ENCODE measurements at places on chromosomes 16 and 17.

- DNase-seq, result no peak
These were observed 6.6 kb upstream of the SHCBP1 start for GRCh38 chr16:46627746-46628145.

DNA sequence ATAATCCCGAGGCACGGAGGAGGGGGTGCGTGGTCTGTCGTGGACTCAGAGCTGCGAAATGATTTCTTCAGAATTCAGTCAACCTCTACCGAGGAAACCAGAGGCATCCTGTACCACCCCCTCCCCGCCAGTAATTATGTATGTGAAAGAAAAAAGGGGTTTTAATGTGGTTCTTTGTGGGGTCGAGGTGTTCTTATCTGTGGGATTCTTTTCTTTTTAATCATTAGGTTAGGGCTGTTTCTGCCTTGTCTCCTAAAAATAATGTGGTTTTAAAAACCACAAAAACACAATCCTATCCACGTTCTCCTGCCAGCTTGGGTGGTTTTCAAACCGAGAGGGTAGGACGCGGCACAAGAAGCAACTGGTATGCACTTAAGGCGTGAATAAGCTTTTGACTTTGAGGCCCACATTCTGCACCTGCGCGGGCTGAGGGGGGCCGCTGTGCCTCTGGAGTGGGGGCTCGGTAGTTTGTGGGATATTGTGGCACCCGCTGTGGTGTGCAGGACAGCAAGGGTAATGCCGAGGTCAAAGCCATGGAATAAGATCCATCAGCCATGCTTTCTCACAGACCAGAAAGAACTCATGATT is 1.0 kb downstream of the SLC47A1 start:
- DNase-seq, result no peak

DNA sequence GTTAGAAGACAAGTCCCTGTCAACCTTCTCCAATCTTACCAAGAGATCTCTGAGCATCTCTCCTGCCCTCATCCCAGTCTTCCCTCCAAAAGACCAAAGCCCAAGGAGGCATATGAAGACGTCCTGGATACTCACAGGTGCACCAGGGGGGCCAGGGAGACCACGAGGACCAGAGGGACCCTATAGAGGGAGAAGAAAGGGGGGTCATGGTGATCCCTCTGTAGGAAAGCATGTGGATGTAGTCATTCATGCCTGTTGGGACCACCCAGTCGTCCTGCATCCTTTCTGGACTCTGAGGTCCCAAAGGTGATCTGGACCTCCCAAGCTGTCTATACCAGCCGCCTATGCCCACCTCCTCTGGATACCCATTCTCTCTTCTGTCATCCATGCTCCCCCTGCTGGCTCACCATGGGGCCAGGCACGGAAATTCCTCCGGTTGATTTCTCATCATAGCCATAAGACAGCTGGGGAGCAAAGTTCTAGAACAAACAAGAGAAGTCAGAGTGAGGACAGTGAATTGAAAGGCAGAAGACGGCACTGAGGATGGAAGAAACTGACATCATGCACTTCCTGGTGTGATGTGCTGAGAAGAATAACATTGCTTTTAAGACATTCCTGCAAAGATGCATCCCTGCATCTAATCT is 3.3 kb downstream of the COL1A1 start:
- DNase-seq, result peak; percentile 43

- DNase-seq, result no peak
These were observed 632.3 kb downstream of the WWOX start for GRCh38 chr16:78731785-78732184.

GRCh38 chr16:79640513-79641360 is 40.2 kb upstream of the MAF start:
- DNase-seq, result no peak

Data from activated CD4-positive, alpha-beta T cell treated with anti-CD3 and anti-CD28 coated beads, Interleukin-2, amount 50 U/mL, for 24 hours (primary cell).